ENCODE measurements at places on chromosomes 1 and 21.

DNA sequence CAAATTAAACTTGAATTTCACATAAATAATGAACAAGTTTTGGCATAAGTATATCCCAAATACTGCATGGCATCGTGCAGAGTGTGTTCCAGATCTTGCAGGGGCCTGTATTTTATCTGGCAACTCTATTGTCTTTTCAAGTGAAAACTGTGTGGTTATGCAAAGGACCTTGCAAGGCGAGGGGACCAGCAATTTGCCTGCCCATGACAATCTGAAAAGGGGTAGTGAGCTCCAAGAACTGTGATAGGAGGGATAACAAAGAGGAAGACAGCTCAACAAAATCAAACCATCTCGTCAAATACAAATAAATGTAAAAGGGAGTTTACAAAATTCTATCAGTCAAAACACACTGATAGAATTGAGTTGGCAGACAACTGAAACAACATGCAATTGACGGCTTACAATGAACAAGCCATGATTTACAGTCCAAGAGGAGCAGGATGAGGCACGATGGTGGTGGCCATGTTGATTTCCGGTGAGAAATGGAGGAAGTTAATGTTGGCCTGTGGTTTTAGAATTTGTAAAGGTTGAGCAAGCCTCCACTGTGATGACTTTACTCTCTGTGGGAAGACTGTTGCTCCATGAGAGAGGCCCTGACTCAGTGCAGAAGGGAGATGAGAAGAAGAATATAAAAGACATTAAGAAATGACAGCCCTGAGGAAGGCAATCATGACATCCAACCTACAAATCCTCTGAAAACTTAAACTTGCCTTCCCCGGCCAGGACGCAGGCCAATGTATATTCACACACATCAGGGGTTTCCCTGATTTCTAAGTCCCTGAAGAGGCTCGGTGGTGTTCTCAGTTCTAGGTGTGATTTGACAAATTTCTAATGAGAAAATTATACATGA lies 132.2 kb downstream of the ADSS2 start:
- DNase-seq: peak; percentile 65

DNA sequence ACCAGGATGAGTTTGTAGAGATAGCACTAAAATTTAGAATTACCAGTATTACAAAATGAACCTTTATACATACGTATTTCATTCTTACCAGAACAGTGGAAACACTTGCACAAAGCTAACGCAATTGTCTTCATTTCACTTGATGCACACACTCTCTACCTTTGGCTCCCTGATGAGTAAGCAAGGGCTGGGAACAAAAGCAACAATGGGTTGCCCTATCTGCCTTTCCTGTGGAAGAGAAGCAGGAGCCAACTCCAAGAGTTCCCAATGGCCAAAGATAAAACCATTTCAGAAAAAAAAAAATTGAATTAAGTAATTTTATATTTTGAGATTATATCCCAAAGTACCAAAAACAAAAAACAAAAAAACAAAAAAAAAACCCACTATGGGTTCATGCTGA lies 344.1 kb upstream of the GREM2 start:
- DNase-seq: no peak

DNA sequence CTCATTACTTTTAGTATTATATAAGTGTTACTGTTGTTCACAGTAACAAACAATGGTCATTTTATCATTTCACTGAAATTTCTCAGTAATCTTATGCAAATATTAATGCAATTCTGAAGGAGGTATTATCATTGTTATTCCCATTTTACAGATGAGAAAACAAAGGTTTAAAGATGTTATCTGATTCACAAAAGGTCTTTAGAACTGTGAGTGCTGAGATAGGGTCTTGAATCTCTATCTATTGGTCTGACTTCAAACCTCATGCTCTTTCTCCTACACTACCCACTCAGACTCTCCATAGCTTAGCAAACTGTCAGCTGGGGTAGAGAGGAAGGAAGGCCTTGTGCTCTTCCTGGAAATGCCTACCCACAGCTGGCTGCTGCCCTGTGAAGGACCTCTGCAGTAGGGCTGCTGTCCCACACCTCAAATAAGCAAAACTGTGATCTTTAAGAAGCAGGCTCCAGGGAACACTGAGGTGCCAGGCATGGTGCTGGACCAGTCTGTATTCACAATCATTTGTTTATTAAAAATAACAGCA lies 6.2 kb upstream of the OSCP1 start:
- DNase-seq: no peak

DNA sequence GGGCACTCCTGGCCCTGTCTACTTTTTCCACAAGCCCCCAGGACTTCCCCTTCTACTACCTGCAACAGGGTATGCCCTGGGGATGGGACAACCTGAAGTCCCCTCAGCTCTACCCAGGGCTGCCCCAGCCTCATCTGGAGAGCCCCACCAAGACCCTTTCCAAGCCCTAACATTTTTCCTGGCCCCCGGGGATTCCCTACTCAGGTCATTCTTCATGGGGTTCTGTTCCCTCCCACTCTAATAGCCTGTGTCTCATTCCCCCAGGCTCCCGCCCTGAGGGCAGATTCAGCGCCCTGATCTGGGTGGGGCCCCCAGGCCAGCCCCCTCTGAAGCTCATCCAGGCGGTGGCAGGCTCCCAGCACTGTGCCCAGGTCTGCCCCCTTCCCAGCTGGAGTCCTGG lies 9.6 kb downstream of the EXTL1 start:
- DNase-seq: no peak

DNA sequence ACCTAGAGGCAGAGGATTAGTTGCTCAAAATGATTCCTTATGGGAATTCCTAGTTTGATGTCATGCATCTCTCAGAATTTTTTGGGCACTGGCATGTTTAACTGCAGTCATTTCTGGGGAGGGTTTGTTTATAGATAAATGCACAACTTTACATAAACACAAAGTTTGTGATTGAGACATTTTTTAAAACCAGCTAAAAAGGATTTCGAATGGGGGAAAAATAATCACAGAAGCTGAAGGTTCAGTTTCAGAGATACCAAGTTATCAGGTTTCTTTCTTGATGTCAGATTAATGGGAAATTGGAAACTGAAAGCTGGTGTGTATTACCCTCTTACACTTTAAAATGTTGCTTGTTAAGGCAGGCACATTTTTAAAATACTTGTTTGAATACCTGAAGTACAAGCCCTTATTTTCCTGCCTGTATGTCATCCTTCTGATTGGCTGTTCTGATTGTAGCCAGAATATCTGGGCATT lies 72.1 kb downstream of the DISP1 start:
- no peak for DNase-seq

DNA sequence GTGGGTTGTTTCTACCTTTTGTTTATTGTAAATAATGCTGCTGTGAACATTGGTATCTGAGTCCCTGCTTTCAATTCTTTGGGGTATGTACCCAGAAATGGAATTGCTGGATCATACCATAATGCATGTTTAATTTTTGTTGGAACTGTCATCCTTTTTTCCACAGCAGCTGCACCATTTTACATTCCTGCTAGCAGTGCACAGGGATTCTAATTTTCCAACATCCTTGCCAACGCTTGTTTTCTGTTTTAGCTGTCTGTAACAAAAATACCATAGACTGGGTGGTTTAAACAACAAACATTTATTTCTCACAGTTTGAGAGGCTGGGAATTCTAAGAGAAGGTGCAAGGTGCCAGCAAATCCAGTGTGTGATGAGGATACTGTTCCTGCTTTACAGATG lies 65.1 kb downstream of the RAVER2 start:
- no peak for DNase-seq

- DNase-seq: no peak
These were observed 18.8 kb downstream of the PIK3C2B start for GRCh38 chr1:204475656-204476432.

GRCh38 chr1:40224040-40224439 lies 23.7 kb upstream of the TMCO2 start:
- no peak for DNase-seq

GRCh38 chr1:77273891-77274290 lies 7.9 kb upstream of the AK5 start:
- no peak for DNase-seq

GRCh38 chr1:32946413-32946812 lies 18.2 kb downstream of the RNF19B start:
- DNase-seq: no peak

DNA sequence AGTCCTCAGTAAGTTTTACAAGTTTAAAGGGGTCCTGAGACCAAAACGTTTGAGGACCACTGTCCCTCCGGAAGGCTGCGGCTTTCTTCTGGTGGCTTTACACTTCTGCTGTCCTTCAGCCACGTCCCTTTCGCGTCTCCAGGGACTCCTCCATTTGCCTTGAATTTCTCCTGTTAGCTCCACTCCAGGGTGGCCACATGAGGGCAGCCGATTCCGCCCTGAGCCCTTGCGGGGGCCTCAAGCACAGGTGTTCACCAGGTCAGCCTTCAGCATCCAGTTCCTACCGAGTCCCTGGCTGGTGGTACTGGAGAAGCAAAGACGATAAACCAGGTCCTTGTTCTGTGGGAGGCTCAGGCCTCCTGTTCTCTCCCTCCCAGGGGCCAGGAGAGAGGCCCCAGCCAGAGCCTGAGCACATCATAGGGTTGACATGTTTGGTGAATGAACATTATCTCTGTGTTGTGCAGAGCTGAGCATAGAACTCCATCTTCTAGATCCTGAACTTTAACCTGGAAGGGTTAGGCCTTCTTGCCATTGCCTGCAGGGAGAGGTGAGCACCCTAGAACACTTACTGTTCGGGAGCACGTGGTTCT lies 27.4 kb upstream of the COQ8A start:
- peak; percentile 25 for DNase-seq
